Dorsolateral prefrontal cortex (tissue), 122 donors: ENCODE measurements at places on chromosomes 11 and 22. TPM values are rescaled to one million over a fixed set of nuclear protein-coding genes. Genes with fewer than 3 reads are reported as not detected.
A peak's percentile ranks its signal among the peaks of the same experiment; 100 is the strongest.

SIK2 gene
- 45.1 TPM for total RNA-seq

DNA sequence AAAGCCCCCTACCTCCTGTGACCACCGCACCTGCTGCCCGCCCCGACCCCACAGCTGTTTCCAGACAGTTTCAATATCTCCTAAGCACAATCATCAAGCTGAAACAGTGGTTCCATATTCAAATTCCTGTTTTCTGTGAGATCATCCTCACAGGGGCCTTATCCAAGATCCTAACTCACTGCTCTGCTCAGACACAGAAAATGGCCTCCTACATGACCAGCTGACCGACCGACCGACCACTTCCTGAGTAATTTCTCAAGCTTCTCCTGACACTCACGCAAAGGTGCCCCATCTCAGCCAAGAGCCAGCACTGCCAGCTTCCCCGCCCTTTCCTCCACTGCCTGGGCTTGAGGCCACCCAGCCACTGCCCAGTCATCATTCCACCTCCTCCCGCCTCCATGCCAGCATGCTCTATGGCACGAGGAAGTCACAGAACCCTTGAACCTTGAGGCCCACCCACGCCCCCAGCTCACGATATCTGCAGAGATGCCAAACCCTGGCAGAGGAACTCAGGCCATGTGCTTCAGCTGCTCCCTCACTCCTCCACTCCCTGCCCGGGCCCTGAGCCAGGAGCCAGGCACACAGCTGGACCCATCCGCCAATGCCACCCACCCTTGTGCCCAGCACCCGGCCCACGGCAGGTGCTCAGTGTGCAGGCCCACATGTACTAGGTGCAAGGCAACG lies 14.0 kb downstream of the KIAA0930 start:
- peak; percentile 67 for DNase-seq

NAV2 gene
- 48.4 TPM for total RNA-seq

DNA sequence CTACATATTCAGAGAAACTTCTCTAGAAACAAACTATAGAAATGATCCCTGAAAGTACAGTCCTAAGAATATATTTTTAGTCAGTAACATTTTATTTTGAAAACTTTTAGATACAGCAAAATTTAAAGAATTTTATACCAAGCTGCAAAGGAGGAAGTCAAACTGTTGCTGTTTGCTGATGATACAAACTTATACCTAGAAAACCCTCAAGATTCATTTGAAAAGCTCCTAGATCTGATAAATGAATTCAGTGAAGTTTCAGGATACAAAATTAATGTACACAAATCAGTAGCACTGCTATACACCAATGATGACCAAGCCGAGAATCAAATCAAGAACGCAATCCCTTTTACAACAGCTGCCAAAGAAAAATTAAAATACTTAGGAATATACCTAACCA lies 10.1 kb downstream of the ZBTB44 start:
- DNase-seq = no peak

HYLS1 gene
- total RNA-seq = 9.7 TPM

- DNase-seq = no peak
Observed at GRCh38 chr11:15342163-15342562, 227.4 kb downstream of the INSC start.

DNA sequence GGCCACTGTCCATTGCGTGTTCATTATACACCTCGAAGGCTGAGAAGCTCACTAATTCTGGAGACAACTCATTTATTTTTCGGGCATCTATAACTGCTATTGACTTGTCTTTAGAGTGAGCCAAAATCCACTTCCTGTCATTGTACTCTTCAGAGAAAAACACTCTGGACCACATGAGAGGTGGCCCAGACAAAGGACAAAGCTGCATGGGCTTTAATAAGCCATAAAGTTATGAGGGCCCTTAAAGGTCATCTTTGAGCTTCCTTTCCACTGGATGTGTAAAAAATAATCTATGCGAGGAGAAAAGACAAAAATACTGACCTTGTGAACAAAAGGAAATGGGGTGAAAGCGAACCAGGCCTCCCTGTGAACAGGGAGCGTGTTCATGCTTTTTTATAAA lies 63.5 kb upstream of the ZC3H12C start:
- no peak for DNase-seq

- DNase-seq = no peak
Observed at GRCh38 chr11:94864506-94865045, 96.4 kb downstream of the AMOTL1 start.

DNA sequence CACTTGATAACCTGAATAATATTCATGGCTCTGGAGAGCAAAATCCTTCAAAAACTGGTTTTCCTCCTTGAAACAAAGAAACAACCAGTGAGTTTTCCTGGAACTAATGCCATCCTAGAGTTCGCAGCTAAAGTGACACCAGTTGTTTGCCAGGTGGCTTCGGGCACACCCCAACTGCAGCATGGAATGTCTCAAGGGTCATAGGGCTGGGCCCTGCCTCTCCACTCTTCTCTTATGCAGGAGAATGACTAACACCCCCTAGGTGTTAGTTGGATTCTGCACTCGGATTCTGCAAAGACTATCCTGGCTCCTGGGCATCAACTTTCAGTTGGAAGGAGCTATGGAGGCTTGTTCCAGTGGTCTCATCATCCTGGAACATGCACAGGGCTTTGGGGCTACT lies 98.8 kb downstream of the KIRREL3 start:
- DNase-seq = no peak

DNA sequence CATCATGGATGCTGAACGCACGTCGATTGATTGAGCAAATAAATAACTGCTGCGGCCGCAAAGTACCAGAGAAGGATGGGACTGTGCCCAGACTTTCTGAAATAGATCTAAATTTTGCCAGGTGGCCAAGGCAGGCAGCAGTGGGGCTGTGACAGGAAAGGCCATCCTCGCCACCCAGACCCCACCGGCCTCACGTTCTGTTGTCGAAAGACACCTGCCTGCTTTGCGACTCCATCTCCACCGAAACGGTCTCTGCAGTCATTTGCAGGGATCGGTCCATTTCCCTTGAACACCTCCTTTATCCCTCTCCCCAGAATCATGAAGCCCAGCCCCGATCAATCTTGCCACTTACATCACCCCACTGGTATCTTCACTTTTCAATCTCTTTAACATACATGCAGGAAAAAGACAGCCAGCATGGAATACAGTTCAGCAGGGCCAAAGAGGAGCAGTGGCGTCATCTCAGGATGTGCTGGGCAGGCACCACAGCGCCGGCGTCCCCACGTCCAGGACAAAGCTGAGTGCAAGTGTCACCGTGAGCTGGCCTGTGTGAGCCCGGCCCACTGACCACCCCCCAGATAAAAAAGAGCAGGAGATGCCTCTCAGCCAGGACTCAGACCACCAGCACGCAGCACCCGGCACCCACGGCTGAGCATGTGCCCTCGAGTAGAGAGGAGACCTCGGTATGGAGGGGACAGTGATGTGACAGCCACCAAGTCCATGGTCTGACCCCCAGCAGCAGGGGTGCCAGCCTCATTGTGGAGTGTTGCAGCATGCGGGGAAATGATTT lies 610.3 kb downstream of the TBC1D22A start:
- DNase-seq = no peak

TOP3B gene
- total RNA-seq = 30.8 TPM

RAB38 gene
- not detected for total RNA-seq

- DNase-seq = no peak
Observed at GRCh38 chr22:30044369-30044768, 35.9 kb upstream of the HORMAD2 start.

SPDYC gene
- total RNA-seq = not detected

OR8D4 gene
- total RNA-seq = not detected

DNA sequence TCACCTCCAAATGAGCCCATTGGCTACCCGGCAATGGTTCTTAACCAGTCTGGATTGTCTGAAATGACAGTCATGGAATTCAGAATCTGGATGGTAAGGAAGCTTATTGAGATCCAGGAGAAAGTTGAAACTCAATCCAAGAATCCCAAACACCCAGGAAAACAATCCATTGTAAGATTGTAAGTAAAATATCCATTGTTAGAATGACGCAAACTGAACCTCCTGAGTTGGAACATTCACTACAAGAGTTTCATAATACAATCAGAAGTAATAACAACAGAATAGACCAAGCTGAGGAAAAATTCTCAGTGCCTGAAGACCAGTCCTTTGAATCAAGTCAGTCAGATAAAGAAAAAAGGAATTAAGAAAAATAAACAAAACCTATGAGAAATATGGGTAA lies 22.1 kb downstream of the OR8G5 start:
- DNase-seq = no peak

DNA sequence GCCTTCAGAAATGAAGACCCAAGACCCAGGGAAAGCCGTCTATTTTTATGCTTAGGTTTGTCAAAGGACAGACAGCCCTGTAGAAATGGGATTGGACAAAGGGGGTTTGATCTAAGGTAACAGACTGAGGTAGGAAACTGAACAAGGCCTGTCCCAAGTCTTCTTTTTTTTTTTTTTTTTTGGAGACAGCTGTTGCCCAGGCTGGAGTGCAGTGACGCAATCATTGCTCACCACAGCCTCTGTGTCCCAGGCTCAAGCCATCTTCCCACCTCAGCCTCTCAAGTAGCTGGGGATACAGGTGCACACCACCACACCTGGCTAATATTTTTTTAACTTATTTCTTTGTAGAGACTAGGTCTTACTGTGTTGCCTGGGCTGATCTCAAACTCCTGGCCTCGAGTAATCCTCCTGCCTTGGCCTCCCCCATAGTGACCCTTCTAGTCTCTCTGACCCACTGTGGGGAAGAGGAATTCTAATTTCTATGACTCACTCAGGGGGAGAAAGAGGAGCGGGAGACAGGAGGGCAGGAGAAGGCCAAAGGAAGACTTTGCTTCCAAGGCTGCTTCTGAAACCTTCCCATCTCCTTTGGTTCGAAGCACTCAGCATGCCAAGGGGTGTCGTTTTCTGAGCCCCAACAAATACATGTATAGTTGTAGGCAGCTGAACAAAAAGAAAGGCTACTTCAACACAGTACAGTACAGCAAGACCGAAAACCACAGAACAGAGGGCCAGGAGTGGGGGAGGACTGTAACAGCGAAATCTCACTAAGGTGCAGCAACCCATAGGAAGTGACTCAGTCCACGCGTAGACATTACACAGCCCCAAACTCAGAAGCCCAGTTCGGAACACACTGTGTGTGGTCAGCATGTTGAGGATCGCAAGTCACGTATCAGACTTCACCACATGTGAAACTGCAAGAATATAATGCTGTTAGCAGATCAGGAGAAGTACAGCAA lies 872 bp downstream of the TMA7B start:
- no peak for DNase-seq

- DNase-seq = no peak
Observed at GRCh38 chr11:79637219-79637618, 196.4 kb upstream of the TENM4 start.

- DNase-seq = no peak
Observed at GRCh38 chr11:92061456-92062062, 163.1 kb upstream of the FAT3 start.

DNA sequence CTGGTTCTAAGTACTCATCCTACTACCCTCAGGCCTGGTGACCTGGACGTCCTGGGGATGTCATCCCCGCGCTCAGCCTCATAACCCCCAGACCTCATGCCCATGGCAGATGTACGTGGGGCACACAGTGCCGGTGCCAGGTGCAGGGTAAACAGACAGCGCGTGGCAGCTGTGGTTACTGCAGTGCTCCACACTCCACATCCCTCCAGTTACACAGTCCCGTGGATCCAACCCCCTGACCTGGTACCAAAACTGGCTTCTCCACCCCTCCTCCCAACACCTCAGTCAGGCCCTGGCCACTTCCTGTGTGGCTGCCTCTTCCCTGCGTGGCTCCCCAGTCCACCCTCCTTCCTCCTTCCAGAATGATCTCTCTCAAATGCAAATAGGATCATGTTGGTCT lies 95.2 kb downstream of the DSCAML1 start:
- DNase-seq = no peak

RHOD gene
- total RNA-seq = 0.90 TPM
